ENCODE measurements at places on chromosomes 3 and 15.
A peak's percentile ranks its signal among the peaks of the same experiment; 100 is the strongest.

DNA sequence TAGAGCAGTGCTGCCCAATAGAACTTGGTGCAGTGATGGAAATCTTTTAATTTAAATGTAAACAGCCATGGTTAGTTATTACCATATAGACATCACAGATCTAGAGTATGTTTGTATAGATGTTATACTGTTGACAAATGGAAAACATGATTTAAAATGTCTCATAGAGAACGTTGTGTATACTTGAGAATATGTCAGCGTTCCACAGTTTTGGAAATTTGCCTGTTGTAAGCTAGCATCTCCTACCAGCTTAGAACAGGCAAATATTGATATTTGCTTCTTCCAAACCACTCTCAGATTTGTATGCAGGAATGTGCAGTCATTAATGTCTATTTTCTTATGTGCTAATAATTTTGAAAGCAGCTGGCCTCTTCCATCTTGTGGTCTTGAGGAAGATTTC lies 8.4 kb upstream of the LXN start:
- no peak for DNase-seq

DNA sequence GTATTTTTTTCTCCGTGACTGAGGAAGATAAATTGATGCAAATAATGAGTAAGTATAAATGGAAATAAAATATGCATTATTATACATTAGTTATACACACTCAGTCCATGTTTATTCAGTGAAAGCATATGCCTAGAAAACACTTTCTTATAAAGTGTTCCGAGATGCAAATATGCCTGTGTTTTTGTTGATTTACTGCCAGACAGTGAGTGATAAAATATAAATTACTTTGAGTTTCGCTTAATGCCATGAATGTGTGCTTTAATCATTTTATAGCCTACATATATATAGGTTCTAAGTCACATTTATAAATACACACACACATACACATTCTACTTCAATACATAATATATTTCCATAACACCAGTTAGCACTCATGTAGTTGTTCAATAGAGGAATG lies 569.2 kb downstream of the UNC13C start:
- DNase-seq, result no peak

DNA sequence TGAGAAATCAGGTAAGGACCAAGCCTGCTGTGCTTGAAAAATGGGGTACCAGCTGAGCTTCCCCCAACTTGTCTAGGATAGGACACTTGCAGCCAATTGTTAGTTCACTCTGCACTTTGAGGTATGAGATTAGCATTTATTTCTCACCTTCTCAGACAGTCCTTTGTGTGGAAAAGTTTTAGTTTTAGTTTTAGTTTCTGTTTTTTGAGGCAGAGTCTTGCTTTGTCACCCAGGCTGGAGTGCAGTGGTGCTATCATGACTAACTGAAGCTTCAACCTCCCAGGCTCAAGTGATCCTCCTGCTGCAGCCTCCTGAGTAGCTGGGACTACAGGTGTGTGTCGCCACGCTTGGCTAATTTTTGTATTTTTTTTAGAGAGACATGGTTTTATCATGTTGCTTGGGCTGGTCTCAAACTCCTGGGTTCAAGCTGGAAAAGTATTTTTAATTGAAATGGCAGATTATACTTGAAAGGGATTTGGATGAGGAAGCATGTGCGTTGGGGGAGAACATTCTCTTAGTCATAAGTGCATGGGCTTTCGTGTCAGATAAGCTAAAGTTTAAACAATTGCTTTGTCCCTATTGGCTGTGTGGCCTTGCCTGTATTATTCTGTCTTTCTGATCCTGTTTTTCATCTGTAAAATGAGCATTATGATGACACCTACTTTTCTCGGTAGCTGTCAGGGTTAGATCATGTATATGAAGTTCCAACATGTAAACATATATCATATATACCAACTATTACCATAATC lies 25.2 kb upstream of the CCK start:
- DNase-seq, result no peak

DNA sequence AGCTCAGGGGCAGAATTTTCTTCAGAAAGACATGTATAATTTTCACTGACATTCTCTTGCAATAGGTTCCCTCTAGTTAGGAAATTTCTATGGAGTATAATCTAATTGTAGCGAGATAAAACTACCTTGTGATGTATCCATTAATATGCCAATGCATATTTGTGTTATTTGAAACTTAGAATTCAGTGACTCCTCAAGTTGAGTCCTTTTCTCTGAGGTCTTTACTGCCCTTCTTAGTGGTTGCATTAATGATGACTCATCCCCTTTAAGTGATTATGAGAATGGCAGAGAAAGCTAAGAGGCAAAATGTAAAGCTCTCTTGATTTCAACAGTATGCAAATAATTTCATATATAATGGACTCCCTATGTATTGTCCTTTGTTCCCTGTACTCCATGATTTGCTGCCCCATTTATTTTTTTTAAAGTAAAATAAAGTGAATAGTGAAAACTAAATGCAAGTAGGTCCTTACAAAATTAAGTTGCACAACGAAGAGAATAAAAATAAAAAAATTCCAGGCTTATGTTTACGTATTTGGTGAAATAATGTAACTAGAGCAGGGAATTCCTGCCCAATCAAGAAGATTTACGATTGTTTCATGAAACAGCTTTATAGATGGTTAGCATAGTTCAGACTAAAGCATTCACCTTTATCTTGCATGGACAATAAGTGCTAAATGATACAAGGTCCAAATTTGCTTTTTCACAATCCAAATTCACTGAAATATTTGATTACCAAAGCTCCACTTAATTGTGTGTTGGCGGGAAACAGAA lies 78.1 kb downstream of the ZPLD1 start:
- DNase-seq, result no peak

DNA sequence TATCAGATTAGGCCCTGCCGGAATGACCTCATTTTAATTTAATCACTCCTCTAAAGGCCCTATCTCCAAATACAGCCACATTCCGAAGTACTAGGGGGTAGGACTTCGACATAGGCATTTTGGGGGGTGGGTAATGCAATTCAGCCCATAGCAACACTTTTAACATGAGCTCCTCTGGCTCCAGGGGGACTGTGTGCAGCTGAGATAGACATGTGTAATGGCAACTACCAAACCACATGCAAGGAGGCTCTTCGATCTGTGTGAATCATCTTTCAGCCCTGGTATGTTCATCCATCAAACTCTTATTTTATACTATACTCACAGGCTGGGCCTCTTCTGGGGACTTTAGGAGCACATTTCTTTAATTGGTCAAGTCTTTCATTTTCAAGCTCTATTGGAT lies 57.4 kb upstream of the PPARG start:
- DNase-seq, result no peak

DNA sequence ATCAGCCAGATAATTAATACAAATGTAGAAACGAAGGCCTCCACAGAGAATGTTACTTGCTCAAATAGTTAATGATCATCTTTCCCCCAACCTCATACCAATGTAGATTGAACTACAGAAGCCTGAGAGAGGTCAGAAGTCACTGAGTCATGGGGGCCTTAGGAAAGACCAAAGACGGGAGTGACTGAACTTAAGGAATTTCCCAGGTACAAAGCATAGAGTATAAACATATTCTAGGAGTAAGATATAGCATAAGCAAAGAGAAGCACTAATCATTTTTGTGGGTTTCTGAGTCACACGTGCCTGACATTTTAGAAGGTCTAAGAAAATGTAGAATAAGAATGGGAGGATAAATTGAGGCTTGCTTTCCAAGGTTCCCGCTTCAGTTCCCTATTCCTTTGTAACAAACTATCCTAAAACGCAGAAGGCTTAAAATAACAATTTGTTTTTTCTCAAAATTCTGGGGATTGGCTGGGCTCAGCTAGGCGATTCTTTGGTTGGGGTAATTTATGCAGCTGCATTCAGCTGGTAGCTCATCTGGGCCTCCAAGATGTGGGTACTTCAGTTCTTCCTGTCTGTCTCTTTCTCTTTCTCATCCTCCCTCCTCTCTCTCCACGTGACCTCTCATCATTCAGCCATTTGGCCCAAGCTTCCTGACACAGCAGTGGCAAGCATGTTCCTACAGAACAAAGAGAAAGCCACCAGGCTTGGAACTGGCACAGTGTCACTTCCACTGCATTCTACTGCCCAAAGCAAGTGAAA lies 422.6 kb downstream of the FOXP1 start:
- no peak for DNase-seq

- DNase-seq, result peak; percentile 53
Measured at GRCh38 chr3:124078953-124079911, 87.3 kb upstream of the ROPN1 start.

- peak; percentile 67 for DNase-seq
Measured at GRCh38 chr3:12040902-12041301, 36.7 kb downstream of the SYN2 start.

DNA sequence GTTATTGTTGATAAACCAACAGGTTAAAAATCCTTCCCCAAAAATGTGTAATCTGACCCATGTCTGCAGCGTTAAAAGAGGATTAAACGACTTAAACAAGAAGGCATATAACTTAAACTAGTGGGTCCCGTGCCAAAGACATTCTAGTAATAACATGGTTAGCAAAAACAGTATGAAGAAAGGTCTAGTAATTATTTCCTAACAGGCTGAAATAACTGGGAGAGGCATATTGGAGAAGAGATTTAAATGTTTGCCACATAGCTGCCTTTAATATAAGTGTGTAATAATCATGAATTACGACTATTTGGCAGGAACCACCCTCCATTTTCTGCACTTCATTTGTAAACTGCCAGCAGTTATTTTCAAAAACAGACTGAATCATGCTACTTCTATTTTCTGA lies 67.7 kb upstream of the CSPG5 start:
- no peak for DNase-seq

DNA sequence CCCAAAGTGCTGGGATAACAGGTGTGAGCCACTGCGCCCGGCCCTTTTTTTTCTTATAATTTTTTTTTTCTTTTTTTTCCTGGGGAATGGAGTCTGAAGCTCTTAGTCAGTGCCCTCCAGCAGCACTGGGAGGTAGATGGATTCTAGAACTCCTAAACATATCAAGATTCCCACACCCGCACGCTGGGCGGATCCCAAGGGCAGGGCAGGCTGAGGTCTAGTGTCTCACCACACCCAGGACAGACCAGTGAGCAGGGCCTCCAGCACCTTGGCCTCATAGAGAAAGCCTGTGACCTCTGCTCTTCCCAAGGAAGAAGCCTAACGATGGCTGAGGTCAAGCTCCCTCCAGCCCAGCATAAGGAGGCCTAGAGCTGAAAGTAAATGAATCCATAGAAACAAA lies 153.7 kb upstream of the MEF2A start:
- no peak for DNase-seq

GRCh38 chr3:23161308-23161707 lies 41.8 kb upstream of the UBE2E2 start:
- no peak for DNase-seq

- DNase-seq, result no peak
Measured at GRCh38 chr15:51341366-51342226, at the start of gene GLDN. GLDN (plus strand) TSS chr15:51341655; CDS start chr15:51341685, 30 bp downstream.

DNA sequence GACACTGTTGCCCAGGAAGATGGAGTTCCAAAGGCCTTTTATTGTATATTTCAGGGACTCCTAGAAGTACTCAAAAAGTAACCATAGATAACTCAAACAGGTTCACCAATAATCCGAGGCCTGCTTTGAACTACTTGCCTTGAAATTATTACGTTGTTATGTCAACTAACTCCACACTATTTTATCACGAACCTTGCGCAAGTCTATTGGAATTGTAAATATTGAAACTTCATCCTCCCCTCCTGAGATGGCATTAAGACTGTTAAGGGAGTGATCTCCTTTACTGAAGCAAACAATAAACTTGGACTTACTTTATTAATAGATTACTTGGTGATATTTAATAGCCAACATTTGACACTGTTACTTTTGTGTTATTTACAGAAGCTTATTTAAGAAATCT lies 199.6 kb upstream of the GADL1 start:
- DNase-seq, result no peak

- DNase-seq, result no peak
Measured at GRCh38 chr3:31116651-31117050, 222.2 kb upstream of the GADL1 start.

DNA sequence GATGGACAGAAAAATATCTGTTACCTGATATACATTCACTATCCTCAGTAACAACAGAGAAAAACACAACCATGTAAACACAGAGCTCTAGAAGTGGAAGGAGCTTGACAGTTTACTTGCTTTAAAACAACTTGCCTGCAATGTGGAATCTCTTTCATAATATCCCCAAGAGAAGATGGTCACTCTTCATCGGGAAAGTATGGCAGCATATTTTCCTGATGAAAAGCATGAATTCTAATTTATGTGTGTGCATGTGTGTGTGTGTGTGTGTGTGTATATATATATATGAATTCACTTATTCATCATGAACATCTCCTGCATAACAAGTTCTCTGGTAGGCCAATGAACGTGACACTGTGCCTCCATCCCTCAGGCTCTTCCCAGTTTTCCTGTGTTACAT lies 81.2 kb downstream of the EFL1 start:
- no peak for DNase-seq

GRCh38 chr15:76996076-76996525 lies 1.2 kb downstream of the PSTPIP1 start:
- no peak for DNase-seq

DNA sequence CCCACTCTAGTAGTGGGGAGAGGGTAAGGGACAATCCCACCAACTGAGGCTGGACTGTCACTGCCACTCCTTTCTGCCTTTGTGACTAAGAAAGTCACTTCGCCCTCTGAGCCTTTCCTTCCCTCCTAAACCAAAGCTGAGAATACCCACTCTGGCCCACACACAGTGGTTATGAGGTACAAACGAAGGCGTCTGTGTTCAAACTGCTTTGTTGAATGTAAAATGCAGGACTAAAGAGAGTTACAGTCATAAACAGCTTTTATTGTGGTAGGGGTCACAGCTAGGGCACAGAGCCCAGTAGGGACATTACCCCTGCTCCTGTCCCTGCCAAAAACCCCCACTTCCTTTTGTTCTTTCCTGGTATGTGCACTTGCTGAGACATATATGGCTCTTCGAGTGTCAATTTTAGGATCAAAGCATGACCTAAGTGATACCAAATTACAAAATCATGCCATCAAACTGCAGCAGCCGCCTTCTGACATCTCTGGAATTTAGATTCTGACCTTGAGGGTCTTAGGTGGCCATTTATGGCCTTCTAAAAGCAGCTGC lies 45.1 kb downstream of the CTDSPL start:
- DNase-seq, result no peak

DNA sequence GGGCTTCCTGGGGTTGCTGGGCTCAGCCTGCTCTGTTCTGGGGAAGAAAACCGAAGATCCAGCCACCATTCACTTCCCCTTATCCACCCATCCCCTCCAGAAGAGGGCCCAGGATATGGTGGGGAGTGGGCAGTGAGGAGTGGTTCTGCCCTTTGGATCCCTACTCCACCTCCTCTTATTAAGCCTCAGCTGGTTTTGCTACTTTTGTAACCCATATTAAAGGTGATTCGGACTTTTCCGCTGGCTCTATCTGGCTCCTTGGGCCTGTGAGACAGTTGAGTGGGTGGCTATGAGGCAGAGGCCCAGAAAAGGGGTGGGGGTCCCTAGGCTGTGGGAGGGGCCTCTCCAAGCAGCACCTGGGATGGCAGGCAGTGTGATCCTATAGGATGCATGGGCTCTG lies 33.8 kb downstream of the NBEAL2 start:
- no peak for DNase-seq

DNA sequence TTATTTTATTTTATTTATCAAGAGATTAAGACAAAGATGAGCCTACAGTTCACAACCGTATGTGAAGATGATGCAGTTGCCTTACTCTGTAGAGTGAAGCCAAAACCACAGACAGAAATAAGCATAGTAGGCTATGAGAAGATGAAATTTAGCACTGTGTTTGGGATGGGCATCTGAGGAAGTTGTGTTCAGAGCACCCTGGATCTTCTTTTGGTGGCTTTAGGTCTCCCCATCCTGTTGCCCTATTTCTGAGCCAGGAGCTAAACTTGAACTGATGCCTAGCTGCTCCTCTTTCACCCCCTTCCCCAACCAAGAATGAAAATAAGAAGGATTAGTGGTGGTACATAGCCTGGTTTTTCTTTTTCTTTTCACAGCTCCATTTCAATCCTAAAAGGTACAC lies 328.1 kb upstream of the TBL1XR1 start:
- no peak for DNase-seq

Measured in D341Med (cell line).